Naive thymus-derived CD8-positive, alpha-beta T cell (primary cell): ENCODE measurements at places on chromosomes 13 and 19.

- no peak for DNase-seq
Observed at GRCh38 chr19:45876161-45876410, 9.9 kb downstream of the IRF2BP1 start.

GRCh38 chr13:25871389-25872125, 180.3 kb downstream of the SHISA2 start:
- no peak for DNase-seq

GRCh38 chr19:38946229-38947010, 15.7 kb downstream of the MRPS12 start:
- no peak for DNase-seq

DNA sequence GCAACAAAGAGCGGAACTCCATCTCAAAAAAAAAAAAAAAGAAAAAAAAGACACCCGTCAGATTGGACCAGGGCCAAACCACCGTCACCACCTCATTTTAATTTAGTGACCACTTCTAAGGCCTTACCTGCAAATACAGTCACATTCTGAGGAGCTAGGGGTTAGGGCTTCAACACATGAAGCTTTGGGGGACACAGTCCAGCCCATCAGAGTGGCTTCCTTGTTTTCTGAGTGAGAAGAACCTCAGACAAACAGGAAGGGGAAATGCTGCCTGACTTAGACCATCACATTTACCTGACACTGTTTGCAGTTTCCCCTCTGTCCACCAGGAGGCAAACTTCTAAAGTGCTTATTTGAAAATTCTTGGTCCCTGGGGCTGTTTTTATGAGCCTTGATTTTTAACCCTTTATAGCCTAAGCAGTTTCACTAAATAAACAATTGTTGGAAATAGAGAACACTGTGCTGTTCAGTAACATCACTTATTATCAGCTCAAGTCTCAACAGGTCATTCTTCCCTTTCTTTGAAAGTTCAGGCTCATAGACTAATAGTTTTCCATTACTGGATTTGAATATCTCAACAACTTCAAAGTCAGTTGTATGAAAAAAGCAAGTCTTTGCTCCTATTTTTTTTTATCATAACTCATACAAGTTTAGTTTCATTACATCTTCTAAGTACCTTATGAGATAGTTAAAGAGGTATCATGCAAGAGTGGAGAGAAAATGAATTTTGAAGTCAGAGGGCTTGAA, 74.9 kb upstream of the WASF3 start:
- peak; percentile 55 for DNase-seq

DNA sequence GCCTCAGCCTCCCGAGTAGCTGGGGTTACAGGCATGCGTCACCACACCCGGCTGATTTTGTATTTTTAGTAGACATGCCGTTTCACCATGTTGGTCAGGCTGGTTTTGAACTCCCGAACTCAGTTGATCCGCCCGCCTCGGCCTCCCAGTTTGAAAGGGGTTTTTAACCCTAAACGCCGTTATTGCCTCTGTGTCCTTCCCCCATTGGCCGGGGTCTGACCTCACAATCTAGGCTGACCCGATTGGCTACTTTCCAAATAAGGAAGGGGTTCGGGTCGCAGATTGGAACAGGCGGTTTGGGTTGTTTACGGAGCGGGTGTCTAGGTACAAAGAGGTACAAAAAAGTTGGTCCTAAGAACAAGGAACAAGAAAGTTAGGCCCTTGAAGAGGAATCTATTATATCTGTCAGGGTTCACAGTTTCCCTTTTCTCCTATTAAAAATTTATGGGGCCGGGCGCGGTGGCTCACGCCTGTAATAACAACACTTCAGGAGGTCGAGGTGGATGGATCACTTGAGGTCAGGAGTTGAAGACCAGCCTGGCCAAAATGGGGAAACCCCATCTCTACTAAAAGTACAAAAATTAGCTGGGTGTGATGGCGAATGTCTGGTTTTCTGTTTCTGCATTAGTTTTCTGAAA, 1.0 kb downstream of the ZNF253 start:
- peak; percentile 13 for DNase-seq

GRCh38 chr13:27131906-27132305, 39.7 kb downstream of the USP12 start:
- no peak for DNase-seq

DNA sequence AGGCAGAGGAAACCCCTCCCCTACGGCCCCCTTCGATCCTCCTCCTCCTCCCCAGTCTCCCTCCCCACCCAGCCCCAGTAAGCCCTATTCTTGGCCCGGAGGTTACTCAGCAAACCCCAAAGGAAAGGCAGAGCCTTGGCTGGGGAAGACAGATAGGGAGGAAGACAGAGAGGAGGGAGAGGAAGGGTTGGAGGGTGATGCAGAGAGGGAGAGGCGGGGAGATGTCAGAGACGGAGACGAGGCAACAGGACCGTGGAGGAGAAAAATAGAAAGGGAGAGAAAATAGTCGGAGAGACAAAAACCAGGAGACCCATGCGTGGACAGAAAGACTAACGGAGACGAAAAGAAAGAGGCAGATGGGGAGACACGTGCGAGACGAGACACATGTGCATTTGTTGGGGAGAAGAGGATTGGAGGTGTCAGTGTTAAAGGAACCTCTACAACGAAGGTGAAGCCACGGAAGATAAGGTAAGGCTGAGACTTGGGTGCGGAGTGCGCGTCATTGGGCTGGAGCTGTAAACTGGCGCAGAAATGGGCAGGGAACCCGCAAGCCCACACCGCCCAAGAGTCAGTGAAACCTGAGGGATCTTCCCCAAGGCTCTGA, 2.9 kb downstream of the TGFB1 start:
- no peak for DNase-seq

- DNase-seq, result no peak
Observed at GRCh38 chr13:49342454-49342853, 94.7 kb downstream of the CDADC1 start.

DNA sequence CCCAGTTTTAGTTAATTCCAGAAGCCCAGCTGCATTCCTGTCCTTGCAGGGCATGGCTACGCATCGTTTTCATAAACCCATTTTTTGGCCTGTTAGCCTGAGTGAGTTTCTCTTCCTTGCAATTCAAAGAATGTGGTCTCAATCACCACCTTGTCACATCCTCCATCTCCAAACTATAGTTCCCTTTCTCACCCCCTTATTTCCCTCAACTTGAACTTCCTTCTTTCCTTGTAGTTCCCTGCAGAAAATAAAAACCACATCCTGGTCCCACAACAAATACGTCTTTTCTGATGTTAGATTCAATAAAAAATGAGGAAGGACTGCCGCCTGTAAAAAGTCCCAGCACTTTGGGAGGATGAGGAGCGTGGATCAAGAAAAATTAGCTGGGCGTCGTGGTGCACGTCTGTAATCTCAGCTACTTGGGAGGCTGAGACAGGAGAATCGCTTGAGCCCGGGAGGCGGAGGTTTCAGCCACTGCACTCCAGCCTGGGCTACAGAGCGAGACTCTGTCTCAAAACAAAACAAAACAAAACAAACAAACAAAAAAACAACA, 13.2 kb downstream of the ADGRE3 start:
- no peak for DNase-seq

- DNase-seq, result peak; percentile 84
Observed at GRCh38 chr13:42991898-42992763, at the start of gene EPSTI1. Gene EPSTI1, minus strand, starts transcription at chr13:42992241. Its CDS starts 76 bp downstream, at chr13:42992165.

- no peak for DNase-seq
Observed at GRCh38 chr13:40017662-40018262, 362.3 kb downstream of the COG6 start.

DNA sequence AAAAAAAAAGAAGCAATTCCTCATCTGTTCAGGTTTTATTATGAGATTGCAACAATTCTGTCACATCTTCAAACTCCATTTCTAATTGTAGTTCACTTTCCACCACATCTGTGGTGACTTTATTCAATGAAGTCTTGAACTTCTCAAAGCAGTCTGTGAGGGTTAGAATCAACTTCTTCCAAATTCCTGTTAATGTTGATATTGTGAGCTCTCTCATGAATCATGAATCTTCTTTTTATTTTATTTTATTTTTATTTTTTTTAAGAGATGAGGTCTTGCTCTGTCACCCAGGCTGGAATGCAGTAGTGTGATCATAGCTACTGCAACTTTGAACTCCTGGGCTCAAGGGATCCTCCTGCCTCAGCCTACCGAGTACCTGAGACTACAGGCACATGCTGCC, 19.6 kb downstream of the ARHGAP35 start:
- DNase-seq, result no peak

DNA sequence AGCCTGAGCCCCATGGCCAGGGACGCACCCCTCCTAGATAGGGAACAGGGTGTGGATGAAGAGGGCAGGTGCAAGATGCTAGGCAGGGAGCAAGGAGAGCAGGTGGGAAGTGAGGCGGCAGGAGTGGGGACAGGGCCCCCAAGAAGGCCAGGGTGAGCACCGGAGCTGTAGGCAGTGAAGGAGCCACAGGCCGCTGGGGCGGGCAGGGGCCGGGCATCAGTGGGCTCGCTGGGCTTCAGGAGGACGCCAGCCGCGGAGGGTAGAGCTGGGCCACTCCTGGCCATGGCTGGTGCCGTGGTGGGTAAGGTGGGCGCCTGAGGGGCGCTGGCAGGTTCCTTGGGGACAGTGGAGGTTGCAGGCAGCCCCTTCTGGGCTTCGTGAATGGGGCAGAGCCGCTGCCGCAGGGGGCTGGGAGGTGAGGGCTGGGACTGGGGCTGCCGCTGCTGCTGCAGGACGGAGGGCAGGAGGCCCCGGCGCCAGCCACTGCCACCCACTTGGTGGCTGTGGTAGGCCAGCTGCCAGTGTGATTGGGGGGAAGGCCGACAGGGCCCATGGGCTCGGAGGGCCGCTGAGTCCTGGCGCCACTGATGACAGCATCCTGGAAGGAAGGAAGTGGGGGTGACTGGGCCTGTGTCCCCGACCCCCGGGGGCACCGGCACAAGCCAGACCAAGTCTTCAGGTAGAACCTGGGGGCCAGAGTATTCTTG, 2.1 kb downstream of the NKPD1 start:
- DNase-seq, result no peak

GRCh38 chr19:16804176-16804575, 25.0 kb upstream of the SIN3B start:
- DNase-seq, result no peak

- DNase-seq, result no peak
Observed at GRCh38 chr19:850221-850978, 1.7 kb upstream of the ELANE start.

DNA sequence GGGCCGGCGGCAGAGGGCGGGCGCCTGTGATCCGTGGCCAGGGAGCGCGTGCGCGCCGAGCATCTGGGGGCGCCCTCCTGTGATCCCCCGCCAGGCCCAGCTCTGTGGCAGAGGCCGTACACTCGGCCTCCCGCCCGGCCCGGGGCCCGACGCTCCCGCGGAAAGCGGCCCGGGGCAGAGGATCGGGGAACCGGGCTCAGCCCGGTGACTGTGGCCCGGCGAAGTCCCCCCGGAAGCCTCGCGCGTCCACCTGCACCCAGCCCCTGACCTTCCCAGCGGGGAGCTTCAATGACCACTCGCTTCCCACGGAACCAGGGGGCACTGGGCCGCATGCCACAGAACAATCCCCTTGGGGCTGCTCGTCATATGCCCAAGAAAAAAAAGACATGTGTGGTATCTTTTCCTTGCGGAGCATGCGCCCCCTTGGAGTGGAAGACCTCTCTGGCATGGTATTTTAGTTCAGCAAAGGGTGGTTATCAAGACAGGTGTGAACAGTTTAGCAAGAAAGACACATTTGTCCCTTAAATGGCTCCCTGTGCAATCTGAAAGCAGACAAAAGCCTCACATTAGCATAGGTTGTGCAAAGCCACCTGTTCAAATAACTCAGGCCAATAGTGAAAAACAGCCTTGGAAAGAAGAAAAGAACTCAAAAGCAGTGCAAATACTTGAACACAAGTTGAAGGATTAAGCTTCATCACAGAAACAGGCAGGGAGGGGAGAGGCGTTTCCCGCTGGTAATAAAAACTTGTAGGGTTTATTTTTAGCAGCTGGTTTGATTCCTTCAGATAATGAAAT, 290.9 kb upstream of the SOX21 start:
- DNase-seq, result no peak

- no peak for DNase-seq
Observed at GRCh38 chr19:49646586-49646985, 4.6 kb downstream of the SCAF1 start.

DNA sequence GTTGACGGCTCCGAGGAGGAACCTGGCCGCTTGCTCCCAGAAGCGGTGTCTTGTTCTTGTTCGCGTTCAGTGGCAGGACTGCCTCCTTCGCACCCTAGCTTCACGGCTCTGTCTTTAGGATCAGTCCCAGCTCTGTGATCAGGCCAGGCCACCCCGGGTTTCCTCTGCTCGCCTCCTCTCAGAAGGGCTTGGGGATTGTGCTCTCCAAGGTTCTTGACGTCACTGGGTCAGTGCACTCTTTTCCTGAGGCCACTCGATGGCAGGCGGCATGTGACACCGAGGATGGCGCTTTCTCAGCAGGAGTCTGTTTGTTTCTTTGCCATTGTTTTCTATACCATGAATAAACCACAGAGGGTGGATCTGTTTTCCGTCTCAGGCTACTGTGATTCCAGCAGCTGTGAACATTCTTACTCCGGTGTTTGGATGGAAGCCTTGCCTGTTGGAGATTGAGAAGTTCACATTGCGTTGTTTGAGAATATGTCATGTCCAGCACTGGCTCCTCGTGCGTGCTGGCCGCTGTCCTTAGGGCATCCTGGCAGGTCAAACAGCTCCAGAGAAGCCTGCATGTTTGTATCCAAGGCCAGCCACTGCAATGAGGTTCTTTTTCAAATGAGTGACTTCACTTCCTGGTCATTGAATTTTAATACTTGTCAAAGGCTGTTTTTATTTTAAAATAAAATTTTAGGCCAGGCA, 44.5 kb downstream of the SLC7A9 start:
- DNase-seq, result no peak

GRCh38 chr13:23960566-23961156, 63.4 kb upstream of the C1QTNF9B start:
- no peak for DNase-seq

GRCh38 chr19:39943586-39943985, 9.2 kb upstream of the FCGBP start:
- no peak for DNase-seq

- no peak for DNase-seq
Observed at GRCh38 chr13:74329962-74330361, 195.8 kb upstream of the KLF12 start.

GRCh38 chr19:48638831-48639381, 1.7 kb upstream of the DBP start:
- no peak for DNase-seq

GRCh38 chr19:10653482-10653731, 739 bp upstream of the ILF3 start:
- DNase-seq, result no peak
